SHP77 treated with DMSO at 0.1 percent for 48 hours (cell line): ENCODE measurements at places on chromosomes 5 and 9.

- DNase-seq: no peak
These were observed 2.1 kb downstream of the NEURL1B start for GRCh38 chr5:172642926-172643871.

DNA sequence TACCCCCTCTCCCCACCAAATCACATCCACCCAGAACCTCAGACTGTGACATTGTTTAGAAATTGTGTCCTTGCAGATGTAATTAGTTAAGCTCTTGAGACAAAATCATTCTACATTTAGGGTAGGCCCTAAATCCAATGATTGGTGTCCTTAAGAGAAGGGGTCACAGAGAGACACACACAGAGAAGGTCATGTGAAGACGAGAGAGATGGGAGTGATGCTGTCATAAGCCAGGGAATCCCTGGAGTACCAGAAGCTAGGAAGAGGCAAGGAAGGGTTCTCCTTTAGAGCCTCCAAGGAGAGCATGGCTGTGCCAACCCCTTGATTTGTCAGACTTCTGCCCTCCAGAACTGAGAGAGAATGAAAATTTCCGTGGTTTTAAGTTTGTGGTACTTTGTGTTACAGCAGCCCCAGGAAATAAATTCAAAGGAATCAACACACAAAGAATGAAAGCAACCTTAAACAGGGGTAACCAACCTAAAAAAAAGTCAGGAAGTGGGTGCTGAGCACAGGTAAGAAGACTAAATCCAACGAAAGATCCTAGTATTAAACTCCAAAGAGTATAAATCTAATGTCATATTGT is 33.6 kb downstream of the TIMD4 start:
- no peak for DNase-seq

DNA sequence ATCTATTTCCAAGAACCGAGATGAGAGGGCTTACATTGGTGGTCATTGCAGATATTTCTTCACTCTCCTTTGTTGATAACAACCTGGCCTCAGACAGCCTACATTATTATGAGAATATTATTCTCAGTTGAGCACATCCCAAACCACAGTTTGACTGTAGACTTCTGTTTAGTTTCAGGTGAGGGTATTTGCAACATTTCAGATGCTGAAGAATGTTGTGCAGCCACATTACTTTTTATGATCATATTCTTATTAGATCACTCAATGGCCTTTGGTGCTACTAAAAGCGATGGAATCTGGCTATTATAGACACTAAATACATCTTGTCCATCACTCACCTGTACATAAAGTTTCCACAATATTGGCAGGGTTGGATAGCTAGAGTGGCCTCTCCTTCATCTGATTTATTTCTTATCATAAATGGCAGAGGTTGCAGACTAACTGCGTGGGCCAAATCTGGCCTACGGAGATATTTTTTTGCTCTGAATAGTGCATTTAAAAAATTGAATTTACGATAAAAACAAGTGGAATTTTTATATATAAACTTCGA is 26.2 kb upstream of the RICTOR start:
- DNase-seq: no peak

- no peak for DNase-seq
These were observed 129.0 kb upstream of the WWC1 start for GRCh38 chr5:168162464-168162863.

DNA sequence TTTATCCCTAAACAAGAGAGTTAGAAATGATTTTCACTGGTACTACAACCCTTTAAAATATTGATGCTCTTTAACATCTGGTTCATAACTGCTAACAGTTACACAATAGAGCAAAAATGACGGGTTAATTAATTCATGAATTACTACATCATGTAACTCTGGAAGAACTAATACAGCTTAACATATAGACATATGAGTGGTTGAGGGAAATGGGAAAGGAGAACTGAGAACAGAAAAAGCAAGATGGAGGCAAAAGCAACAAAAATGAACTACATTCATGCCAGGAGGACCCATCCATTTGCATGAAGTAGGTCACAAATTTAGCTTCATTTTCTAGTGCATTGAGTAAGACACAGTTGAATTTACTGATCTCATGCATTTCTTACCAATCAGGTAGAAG is 61.8 kb downstream of the C9 start:
- no peak for DNase-seq

GRCh38 chr5:152329207-152329606 is 75.9 kb downstream of the NMUR2 start:
- DNase-seq: peak; percentile 45

- no peak for DNase-seq
These were observed 5.2 kb downstream of the RFX3 start for GRCh38 chr9:3520564-3520963.

DNA sequence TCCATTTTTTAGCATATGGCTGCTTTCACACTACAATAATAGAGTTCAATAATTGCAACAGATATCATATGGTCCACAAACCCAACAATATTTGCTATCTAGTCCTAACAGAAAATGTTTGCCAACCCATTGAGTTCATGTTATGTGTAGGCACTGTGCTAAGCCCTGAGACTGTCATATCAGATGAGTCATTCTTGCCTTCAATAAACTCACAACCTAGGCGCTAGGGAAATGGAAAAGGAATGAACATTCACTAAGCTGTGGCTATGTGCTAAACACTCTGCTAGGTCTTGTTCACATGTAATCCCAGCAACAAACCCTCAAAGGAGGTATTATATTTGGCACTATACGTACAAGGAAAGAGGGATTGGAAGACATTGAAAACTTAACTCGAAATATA is 8.4 kb upstream of the TIMD4 start:
- DNase-seq: no peak

- no peak for DNase-seq
These were observed 21.2 kb upstream of the RNU6ATAC start for GRCh38 chr9:134185536-134186011.

- DNase-seq: no peak
These were observed 49.3 kb downstream of the SREK1 start for GRCh38 chr5:66193419-66193818.

DNA sequence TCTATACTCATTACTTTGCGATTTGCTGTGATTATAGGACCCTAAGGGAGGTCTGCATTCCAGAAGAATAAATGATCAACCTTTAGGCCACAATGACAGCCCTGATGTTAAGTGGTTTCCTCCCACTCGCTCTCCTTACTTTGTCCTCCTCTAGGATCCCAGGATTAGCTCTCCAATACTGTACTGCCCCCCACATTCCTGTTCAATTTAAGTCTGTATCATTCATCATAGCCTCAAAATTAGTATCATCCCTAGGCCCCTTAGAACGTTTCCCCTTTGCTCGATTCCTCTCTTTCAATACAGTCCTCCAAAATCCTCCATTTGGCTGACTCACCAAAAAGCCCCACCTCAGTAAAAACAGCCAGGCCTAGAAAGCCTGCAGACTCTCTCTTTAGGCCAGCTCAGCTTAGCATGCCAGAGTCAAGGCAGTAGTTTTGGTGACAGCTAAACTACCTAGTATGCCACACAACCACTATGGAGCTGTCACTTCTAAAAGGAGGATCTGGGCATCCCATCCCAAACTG is 24.4 kb downstream of the RNF145 start:
- DNase-seq: no peak

GRCh38 chr5:125484742-125485641 is 738.6 kb upstream of the ZNF608 start:
- DNase-seq: peak; percentile 97

GRCh38 chr5:94890907-94891306 is 272.4 kb downstream of the SLF1 start:
- DNase-seq: no peak

DNA sequence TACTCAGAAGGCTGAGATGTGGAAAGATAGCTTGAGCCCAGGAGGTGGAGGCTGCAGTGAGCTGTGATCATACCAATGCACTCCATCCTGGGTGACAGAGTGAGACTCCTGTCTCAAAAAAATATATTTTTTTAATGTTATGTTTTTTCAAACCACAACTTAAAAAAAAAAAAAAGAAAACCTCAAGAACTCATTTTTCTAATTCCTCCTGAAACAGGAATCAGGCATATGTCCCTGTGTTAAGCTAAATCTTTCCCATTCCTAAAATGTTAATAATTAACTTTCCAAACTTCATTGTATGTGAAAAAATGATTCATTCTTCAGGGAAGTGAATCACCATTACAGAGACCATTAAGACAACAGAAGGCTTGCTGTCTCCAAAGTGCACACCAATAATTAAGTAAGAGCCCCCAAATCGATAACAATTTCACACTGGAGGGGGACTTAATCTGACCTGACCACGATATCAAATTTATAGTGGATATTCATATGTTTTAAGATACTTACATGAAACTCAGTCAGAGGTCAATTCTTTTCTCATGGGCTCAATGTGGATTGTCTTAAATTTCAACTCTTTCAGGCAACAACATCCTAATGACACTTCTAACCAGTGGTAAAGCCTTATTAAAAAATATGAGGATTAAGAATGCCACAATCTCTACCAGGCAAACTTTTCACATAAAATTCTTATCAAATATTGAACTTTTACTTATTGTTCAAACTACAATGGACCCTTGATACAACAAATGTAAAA is 5.2 kb downstream of the CEMIP2 start:
- no peak for DNase-seq

- no peak for DNase-seq
These were observed 28.3 kb downstream of the PRRX2 start for GRCh38 chr9:129693741-129694140.

DNA sequence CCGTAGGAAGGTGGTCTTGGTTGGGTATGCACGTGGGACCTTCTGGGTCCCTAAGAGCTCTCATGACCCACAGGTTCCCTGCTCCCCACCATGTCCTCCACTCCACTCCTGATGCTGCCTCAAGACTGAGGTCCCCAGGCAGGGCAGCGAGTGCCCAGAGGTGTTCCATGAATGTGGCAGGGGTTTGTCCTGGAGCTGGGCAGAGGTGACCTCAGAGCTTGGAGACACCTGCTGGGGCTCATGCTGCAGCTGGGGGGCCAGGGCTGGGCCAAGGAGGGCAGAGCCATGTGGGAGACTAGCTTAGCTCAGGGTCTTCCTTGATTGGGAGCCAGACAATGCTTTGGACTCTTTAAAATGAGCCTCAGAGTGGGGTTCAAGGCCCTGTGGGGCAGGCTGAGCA is 74.0 kb upstream of the PITX1 start:
- DNase-seq: no peak

DNA sequence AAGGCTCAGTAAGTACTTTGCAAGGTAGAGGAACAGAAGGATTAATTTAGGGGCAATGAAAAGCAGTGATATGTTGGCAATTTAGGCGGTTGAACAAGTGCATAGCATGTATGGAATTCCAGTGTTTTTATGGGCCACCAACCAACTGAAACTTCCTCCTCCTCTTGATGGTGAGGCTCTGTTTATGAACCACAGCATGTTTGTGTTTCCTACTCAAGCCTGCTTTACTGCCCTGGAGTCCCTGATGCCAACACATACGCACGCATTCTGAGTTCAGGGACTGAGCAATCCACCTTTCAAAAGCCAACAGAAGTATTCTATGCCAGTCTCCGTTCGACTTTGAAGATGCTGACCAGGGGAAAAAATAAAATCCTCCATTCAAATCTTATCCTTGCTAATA is 417.5 kb downstream of the EFNA5 start:
- no peak for DNase-seq

DNA sequence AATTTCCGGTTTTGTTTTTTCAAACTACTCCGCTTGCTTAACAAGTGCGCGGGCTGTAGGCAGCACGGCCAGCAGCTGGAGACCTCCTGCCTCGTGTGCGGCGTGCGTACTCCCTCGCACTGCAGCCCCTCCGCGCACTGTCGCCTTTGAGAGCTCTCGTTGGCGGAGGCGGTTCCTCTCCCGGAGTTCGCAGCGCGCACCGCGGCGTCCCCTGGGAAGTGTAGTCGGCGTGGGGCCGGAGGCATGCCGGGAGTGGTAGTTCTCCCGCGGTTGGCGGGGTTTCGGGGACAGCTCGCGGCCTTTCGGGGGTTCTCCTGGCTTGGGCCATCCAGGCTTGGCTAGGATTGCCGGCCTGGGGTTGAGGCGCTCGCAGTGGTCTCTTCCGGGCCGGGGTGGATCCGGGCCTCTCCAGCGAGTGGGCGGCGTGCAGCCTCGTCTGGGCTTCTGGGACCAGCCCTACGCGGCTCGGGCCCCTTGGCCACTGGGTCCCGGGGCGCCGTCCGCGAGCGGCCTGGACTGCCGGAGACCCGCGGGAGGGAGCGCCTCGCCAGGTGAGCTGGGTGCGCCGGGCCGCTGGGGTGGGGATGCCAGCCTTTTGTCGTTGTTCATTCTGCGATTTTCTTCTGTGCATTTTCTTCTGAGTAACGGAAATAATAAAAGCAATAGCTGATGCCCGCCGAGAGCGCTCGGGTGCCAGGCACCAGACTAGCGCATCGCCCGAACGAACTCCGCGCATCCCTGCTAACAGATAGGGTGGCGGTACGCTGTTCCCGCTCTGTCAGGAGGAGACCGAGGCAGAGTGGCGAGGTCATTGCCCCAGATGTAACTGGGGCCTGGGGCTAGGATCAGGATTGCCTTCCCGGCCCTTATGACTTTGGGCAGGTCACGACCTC is at the start of gene ZNF354C:
Gene ZNF354C, plus strand, starts transcription at position 258 of the 893 bp plus-strand sequence. CDS start 1,696 bp downstream, outside the sequence.
- DNase-seq: no peak

DNA sequence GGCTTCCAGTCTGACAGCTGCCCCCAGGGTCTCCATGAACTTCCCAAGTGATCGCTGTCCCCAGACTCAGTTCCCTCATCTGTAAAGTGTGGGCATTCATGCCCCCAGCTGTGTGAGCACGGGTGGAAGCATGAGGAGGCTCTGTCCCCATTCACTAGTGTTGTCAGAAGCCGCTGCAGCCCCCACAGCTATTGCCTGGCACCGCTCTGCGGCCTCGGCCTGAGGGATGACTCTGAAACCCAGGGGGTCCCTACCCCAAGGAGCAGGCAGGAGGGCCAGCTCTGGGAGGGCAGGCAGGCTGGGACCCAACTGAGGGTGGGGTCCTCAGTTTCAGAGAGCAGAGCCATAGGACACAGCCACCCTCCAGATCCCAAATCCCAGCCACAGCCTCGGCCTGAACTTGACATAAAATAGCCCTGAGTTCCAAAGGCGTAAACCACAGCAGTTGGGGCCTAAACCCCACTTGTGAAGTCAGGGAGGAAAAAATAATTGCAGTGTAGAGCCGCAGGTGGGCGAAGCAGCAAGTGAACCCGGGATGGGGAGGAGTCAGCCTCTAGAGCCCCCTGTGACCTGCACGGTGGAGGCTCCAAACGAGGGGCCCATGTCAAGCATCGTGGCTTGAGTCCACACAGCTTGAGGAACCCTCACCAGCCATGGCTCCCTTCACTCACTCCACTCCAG is 66.0 kb upstream of the ADAMTS2 start:
- no peak for DNase-seq

DNA sequence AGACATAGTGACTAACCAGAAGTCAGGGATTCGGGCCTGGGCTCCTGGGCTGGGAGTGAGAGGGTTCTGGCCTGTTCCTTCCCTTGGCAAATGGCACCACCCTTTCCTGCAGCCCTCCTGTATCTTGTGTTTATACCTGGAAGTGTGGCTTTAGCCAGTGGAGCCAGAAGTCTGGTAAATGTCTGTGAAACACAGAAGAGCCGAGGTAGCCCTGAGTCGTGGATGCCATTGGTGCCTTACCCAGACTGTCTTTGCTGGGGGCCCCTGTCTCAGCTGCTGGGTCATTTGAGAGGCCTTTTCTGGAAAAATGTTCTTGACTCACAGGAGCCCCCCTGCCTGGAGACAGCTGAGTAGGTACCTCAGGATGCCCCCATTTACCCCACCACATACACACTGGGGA is 95.7 kb upstream of the BASP1 start:
- DNase-seq: no peak
